ENCODE measurements at places on chromosomes 3 and 15.
A peak's percentile ranks its signal among the peaks of the same experiment; 100 is the strongest.

GRCh38 chr15:78987556-78988360 is 42.9 kb upstream of the CTSH start:
- DNase-seq, result no peak

DNA sequence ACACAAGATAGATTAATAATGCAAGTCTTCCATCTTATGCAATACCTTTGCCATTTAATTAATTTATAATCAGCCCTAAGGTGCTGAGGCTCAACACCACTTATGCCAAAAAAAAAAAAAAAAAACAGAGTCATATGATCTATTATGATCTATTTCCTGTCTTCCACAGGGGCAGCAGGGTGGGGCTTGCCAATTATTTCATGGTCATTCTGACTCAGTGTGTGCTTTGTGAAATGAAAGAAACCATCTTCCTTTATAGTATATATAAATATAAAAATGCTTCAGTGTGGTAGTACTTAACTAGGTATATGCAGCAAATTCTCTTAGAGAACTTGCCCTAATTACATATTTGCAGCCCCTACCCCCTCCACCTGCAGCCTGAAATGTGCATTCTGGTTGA is 7.2 kb upstream of the RARB start:
- no peak for DNase-seq

GRCh38 chr15:70195587-70196305 is 98.0 kb upstream of the TLE3 start:
- peak; percentile 71 for DNase-seq

- peak; percentile 20 for DNase-seq
Observed at GRCh38 chr15:65189102-65189740, 4.1 kb upstream of the CLPX start.

GRCh38 chr3:64266065-64266931 is 41.0 kb upstream of the PRICKLE2 start:
- DNase-seq, result peak; percentile 74

Data from midbrain (tissue), 1 donor.